Central memory CD4-positive, alpha-beta T cell (primary cell): ENCODE measurements at places on chromosomes 7 and 10.

DNA sequence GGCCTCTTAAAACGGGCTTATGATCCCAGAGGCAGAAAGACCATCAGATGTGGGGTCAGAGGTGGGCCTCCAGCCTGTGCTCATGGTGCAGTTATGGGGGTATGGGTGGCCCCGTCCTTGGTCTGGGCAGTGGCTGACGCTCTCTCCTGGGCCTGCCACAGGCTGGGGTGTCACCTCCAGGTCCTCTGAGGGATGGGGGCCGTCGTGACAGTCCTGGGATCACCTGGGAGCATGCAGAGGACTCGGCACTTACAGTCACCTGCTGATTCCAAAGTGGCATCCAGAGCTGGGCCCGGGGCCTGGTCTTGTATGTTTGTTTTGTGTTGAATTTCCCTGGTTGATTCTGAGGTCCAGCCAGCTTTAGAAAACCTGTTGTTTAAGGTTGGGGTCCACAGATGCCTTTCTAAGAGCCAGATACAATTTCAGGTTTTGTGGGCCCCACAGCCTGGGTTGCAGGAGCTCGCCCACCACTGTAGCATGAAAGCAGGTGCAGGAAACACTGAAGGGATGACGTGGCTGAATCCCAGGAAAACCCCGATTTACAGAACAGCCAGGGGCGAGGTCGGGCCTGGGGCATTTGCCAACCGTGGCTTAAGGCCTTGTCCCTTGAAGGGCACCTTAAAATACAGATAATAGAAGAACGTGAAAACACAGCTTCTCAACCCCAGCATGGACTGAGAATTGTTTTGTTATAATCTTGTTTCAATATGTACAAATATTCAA lies 170.7 kb upstream of the PPP2R2D start:
- no peak for DNase-seq

DNA sequence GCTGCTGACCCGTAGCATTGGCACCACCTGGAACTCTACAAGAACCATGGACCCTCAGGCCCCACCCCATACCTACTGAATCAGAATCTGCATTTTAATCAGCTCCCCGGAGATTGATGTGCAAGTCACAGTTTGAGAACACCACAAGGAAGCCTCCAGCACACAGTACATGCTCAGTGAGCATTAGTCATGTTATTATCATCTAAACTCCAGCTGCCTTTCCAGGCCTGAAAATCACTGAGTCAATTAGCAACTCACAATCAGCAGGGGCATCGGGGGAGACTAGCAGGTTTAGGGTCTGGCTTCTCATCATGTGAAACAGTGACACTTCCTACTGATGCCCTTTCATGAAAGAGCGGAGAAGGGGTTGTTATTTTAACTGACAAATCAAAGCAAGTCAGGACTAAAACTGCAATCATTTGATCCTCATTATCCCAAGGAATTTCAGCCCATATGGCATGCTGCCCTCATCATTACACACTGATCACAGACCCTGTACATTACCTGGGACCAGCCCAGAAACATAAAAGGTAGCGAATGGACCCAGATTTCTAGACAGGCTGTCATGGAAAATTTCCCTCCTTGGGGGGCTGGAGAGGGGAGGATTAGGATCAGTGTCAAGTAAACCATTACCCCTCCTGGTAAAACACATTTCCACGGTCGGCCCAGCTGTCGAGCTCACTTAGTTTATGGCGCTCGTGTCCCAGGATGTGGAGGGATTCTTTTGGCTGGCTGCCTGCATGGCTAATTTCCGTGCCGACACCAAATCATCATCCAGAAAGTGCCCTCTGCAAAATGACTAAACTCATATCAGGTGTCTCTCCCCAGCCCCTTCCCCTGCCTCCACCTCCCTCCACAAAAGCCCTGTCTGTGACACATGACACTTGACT lies 122.8 kb downstream of the PRLHR start:
- DNase-seq, result no peak

- no peak for DNase-seq
These were observed 5.1 kb upstream of the SH2D4B start for GRCh38 chr10:80532571-80532970.

DNA sequence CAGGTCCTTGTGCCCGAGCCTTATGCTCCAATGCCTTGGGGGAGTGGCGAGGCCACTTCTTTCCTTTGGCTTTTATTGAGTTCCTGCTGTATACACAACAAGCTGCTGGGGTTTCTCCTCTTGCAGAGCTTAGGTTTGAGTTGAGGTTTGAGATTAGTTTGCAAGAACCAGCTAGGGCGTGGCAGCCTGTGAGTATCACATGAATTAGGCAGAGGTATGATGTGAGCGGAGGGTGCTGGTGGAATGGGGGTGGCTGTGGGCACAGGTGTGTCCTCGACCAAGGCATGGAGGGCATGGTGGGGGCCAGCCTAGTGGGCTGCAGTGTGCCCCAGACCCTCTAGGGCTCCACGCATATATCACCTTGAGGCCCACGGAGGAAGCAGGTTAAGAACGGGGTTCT lies 123.3 kb downstream of the DOCK1 start:
- no peak for DNase-seq

GRCh38 chr7:38025815-38026214 lies 105.4 kb downstream of the EPDR1 start:
- no peak for DNase-seq
